ENCODE measurements at places on chromosomes 3 and 15.

GRCh38 chr3:170953229-170953628 is 44.8 kb upstream of the EIF5A2 start:
- DNase-seq, result no peak

- no peak for DNase-seq
Observed at GRCh38 chr15:66505818-66506217, 692 bp downstream of the ZWILCH start.

DNA sequence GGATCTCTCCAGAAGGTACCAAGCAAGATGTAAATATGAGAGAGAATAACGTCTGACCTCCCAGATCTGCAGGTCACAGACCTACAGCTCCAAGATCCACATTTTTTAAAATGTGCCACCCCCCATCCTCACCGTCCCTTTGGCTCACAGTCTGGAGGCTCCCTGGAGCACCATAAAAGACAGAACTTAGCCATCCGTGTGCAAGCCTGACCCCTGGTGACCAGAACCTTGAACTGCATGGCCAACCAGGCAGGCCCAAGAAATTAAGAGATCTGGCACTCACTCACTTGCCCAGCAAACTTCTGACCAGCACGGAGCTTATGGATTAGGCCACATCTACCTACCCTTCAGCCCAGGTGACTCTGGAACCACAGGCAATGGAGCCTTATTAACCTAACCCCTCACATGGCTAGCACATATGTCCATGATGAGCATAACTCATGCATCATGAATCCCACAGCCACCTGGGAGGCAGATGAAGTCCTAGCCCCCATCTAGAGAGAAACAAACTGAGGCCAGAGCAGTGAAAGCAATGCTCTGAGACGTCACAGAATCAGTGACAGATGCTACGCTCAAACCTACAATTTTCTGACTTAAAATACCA is 275.3 kb downstream of the UACA start:
- DNase-seq, result peak; percentile 72

DNA sequence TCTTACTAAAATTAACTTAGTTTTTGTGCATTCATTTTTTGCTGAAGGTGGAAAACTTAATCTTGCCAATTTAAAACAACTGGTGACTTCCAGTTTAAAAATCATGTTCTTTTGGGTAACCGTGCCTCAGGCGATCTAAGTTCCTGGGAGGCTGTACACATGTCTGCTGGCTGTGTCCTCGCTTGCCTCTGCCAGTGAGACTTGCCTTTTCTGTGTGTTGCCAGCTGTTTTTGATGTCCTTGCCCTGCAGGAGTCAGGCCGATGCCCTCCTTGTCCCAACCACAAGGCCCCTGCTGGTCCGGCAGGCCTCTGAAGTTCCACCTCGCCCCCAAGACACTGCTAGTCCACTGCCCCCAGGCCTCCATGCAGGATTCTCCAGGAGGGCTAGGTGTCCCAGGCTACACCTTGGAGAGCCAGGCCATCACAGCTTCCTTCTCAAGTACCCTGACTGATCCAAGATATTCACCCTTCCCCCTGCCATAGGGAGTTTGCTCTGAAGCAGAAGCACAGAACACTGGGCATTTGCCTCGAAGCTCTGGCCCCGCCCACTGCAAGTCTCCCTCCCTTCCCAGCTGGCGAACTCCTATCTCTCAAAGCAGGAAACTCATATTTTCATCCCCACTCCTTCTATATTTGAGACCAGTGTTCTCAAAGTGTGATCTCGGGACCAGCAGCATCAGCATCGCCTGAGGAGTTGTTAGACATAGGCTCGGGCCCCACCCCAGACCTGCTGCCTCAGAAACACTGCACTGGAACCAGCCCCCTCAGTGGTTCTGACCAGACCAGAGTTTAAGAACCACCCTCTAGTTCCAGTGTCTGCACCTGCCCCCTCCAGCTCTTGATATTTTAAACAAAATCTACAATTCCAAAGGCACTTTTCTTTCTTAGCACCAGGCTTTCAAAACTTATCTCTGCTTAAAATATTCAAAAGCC is 185.8 kb upstream of the UBE2E1 start:
- DNase-seq, result no peak

GRCh38 chr3:108849075-108849474 is 26.5 kb downstream of the TRAT1 start:
- no peak for DNase-seq

DNA sequence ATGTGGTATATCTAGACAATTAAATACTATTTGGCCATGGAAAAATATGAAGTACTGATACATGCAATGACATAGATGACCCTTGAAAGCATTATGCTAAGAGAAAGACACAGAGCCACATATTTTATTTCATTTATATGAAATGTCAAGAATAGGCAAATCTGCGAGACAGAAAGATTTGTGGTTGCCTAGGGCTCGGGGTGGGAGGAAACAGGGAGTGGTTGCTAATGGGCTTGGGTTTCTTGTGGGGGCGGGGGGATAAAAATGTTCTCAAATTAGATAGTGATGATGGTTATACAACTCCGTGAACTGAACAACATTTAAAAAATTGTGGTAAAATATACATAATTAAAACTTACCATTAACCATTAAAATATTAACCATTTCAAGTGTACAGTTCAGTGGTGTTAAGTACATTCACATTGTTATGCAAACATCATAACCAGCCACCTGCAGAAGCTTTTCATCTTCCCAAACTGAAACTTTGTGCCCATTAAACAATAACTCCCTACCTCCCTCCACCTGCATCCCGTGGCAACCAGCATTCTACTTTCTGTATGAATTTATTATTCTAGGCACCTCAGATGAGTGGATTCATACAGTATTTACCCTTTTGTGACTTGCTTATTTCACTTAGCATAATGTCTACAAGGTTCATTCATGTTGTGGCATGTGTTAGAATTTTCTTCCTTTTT is 24.3 kb upstream of the ANP32A start:
- no peak for DNase-seq

GRCh38 chr3:102113421-102114041 is 264.2 kb downstream of the NFKBIZ start:
- no peak for DNase-seq

DNA sequence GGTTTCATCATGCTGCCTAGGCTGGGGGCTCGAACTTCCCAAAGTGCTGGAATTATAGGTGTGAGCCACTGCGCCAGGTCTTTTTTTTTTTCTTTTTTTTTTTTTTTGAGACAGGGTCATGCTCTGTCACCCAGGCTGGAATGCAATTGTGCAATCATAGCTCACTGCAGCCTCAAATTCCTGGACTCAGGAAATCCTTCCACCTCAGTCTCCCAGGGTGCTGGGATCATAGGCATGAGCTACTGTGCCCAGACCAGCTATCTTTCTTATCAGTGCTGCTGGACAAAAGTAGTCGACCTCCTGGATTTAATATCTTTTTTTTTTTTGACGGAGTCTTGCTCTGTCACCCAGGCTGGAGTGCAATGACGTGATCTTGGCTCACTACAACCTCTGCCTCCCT is 60.8 kb downstream of the TFDP2 start:
- peak; percentile 40 for DNase-seq

DNA sequence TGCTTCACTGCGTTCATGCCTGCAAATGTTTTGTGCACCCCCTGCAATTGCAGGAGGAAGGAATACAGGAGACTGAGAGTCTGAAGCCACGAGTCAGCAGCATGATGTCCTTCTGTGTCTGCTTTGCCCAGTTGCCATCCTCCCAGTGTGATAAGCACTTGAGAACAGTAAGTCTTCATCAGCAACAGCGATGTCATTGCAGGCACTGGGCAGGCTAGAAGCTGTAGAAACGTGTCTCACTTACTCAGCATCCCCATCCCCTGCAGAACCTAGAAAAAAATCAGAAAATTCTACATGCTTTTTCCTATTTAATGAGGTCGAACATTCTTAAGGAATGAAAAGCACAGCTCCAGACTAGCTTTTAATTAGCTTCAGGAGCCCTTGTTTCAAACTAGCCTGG is 156.5 kb upstream of the LPP start:
- DNase-seq, result peak; percentile 42

- DNase-seq, result no peak
Observed at GRCh38 chr3:74603292-74603691, 11.2 kb downstream of the CNTN3 start.

DNA sequence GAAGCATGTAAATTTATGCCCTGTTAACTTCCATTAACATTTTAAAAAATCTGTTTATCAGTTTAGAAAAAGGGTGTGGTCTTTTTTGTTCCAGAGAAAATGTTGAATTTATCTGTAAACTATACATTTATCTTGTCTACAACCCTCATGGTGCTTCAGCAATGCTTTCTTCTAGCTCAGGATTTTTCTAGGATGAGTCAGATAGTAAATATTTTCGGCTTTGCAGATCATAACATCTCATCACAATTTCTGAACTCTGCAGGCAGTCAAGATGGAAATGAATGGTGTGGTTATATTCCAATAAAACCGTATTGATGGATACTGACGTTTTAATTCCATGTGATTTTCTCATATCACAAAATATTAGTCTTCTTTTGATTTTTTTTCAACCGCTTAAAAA is 70.5 kb upstream of the FOXB1 start:
- peak; percentile 21 for DNase-seq

DNA sequence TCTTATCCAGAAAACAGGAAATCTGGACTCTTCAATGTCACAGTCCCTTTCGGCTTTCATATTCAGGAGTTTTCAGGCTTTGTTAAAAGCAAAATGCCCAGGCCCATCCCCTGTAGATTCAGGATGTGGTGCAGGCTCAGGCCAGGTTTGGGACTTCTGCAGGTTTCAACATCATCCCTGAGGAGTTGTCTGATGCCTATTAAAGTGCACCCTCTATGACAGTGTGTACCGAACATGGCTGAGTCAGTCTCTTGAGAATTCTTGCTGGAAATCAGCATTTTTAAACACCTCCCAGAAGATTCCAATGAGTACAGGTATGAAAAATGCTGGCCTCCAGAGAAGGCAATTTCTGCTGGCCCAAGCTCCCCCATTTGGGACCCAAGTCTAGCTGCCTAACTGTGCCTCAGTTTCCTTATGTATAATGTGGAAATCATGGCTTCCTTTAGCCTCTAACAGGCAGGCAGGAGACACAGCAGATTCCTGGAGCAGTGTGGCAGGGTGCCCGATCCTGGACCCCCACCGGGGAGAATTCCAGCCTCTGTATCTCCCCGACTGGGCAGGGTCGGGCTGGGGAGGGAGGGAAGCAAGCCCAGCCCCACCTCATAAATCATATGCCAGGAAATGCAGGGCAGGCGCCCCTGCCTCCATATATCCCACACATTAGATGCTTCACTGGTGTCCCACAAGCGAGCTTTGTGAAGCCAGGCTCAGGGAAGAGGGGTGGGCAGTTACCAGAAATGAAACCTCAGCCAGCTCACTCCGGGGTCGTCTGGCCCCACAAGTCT is 44.4 kb upstream of the SLC6A11 start:
- no peak for DNase-seq

DNA sequence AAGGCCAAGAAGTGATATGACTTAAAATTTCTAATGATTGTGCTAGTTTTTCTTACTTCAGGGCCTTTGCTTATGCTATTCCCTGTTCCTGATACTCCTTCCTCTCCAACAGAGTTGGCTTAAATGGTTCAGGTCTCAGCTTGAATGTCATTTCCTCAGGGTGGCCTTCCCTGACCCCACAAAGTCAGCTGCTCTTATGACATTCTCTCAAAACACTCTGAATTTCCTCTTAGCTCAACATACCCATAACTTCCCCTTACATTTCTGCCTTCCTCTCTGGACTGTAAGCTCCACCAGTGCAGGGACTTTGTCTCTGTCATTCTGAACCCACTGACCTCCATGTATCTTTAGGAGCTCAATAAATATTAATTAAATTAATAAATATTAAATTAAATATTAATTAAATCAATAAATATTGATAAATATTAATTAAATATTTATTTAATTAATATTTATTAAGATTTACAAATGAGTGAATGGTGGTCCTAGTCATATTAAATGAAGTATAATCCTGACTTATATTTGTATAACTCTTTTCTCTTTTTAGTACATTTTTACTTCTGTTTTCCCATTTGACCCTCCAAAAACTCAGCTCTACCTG is 17.9 kb upstream of the TMCC1 start:
- DNase-seq, result no peak

DNA sequence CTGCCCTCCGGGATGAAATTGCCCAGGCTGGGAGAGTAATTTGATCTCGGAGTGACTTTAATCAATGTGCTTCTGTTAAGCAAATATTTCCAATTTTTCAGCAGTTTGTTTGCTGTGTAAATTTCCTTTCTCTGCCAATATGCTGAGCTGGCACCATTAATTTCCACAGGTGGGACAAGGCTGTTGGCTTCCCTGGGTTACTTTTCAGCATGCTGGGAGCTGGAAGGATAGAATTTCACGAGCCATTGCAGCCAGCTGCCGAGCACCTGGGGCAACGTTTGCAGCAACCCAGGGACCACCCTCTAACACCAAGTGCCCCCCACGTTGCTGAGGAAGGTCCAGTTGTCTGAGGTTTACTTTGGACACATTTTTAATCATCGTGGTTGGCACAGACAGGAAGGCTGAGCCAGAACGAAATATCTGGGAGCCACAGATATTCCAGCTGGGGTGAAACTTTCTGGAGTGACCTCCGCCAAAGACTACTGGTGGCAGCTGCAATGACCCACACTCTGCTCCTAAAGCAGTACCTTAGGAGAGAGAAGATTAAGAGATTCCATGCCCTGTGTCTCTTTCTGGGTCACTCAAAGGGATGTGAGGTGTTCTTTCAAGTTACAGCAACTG is 293.3 kb upstream of the RGMA start:
- DNase-seq, result no peak

DNA sequence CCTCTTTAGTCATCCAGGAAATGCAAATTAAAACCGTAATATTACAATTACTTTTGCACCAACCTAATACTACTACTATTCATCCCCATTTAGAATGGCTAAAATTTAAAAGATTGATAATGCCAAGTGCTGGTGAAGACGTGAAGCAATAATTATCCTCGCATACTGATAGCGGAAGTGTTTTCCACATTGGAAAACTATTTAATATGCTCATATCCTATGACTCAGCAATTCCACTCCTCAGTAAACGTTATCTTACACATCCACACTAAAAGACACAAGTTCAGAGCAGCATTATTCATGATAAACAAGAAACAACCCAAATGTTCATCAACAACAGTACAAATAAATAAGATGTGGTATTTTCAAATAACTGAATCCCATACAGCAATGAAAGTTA is 70.6 kb downstream of the VPS13C start:
- peak; percentile 4 for DNase-seq

- peak; percentile 2 for DNase-seq
Observed at GRCh38 chr3:56469141-56469540, 874 bp upstream of the ERC2 start.

DNA sequence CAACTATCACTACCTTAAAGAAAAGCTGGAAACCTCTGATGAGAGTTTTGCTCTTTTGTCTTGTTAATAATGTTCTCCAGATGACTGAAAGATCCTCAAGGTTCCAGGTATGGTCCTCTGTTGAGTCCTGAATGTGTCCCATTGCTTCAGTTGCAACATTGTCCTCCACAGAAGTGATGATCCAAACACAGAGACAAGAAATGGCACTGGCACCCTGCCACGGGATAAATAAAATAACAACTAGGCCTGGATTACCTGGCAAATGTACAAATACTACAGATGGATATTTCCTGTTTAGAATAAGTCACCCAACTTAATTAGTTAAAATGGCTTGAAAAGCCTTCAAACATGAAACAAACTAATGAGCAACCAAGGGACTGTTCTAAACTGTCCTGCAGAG is 58.3 kb downstream of the EIF3J start:
- DNase-seq, result no peak

- no peak for DNase-seq
Observed at GRCh38 chr3:9803494-9803893, 6.6 kb upstream of the TTLL3 start.

Measured in fibroblast of skin of scalp (primary cell).